H9 (cell line): ENCODE measurements at places on chromosomes 2 and 18.

- no peak for DNase-seq
These were observed 114.7 kb upstream of the STON1 start for GRCh38 chr2:48414980-48415835.

DNA sequence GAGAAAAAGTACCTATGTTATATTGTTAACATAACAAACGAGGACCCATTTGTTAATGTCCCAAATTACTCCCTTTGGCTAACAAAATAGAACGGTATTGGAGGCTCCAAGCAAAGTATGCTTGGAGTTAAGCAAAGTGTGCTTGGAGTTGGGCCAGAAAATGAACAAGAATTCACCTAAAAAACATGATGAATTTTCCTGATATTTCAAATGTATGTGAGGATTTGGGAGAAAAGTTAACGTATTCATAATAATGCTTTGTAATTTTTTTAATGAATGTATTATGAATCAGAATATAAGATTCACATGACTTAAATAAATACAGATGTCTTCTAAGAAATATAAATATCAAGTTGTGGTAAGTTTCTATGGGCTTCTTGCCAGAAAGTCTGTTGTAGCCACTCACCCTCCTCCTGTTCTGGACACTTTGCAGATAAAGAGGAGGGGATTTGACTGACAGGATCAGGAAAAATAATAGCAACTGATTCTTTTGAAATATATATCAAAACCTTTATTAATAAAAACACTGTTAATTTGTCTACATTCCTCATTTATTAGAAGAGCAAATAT lies 423.7 kb upstream of the MMADHC start:
- no peak for DNase-seq

DNA sequence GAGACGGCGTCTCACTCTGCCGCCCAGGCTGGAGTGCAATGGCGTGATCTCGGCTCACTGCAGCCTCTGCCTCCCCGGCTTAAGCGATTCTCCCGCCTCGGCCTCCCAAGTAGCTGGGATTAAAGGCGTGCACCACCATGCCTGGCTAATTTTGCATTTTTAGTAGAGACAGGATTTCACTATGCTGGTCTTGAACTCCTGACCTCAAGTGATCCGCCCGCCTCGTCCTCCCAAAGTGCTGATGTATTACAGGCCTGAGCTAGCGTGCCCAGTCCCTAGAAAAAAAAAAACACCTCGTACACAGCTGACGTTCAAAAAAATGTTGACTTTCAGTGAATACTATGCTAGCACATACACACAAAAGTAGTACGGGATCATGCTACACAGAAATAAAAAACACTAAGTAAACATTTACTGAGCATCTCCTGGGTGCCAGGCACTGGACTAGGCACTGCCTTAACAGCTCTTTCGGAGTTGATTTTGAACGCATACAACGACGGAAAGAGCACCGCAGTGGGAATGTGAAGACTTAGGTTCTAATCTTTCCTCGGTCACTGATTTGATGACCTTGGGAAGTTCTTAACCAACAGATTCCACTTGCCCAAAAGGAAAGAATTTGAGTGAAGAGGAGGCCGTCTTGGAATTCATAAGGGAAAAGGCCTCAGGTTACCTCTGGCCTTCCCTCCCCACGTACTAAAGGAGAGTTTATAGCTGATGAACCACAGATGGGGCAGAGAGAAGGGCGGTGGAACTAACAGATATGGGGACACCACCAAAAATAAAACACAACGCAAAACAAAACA lies 1.1 kb downstream of the DNAJC27 start:
- DNase-seq: no peak

- DNase-seq: no peak
These were observed 81.0 kb downstream of the CHN1 start for GRCh38 chr2:174924061-174924693.

- no peak for DNase-seq
These were observed 133.7 kb downstream of the GALNT3 start for GRCh38 chr2:165660361-165660760.

GRCh38 chr2:65799141-65799854 lies 366.9 kb upstream of the SPRED2 start:
- DNase-seq: no peak

GRCh38 chr2:64716569-64716968 lies 62.9 kb upstream of the SERTAD2 start:
- DNase-seq: no peak

GRCh38 chr2:60516383-60516811 lies 37.1 kb downstream of the BCL11A start:
- peak; percentile 16 for DNase-seq

GRCh38 chr18:72197591-72197990 lies 346.6 kb downstream of the CBLN2 start:
- DNase-seq: no peak

GRCh38 chr18:35890323-35890722 lies 82.2 kb upstream of the RMP24 start:
- no peak for DNase-seq

- no peak for DNase-seq
These were observed 24.8 kb upstream of the HDAC4 start for GRCh38 chr2:239425631-239426030.

DNA sequence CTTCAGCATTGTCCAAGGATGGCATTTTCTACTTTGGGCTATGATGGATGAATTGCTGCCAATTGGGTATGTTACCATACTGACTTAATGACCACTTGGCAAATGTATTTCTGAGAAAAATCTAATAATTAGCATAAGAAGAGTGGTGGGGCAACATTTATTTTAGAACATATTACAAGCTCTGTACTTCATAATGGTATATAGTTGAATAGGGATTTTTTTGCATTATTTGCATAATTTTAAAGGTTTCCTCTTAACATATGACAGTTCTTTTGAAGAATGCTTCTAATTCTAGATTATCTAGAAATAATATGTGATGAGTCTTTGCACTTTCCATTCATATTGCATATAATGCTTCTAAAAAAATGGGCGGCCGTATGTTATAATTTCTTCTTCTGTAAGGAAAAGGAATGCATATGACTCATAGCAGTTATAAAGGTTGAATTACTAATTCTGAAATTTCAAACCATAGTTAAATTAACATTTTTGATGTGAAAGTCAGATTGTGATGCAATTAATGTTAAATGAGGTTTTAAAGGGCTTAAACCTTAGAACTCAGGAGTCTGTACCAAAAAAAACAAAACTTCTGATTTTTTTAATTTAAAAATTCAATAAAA lies 1652.3 kb upstream of the SLC39A10 start:
- DNase-seq: no peak

- peak; percentile 57 for DNase-seq
These were observed 3.9 kb upstream of the TMEM163 start for GRCh38 chr2:134722728-134723127.

- no peak for DNase-seq
These were observed 90.6 kb downstream of the VRK2 start for GRCh38 chr2:58137221-58137620.

DNA sequence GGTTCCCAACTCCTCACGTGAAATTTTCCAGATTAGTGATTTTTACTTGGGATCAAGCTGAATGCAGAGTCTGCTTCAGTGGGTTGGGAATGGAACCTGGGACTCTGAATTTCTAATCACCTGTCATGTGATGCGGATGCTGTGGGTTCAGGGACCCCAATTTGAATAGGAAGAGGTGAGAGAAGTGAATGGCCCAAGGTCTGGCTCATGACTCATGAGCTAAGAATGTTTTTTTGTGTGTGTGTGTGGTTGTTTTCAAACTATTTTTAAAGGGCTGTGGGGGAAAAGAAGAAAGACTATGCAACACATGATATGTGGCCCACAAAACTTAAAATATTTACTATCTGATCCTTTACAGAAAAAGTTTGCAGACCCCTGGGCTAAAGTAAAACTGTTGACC lies 108.5 kb upstream of the CYRIA start:
- DNase-seq: no peak

- DNase-seq: no peak
These were observed 773 bp downstream of the MBP start for GRCh38 chr18:77131652-77132368.

DNA sequence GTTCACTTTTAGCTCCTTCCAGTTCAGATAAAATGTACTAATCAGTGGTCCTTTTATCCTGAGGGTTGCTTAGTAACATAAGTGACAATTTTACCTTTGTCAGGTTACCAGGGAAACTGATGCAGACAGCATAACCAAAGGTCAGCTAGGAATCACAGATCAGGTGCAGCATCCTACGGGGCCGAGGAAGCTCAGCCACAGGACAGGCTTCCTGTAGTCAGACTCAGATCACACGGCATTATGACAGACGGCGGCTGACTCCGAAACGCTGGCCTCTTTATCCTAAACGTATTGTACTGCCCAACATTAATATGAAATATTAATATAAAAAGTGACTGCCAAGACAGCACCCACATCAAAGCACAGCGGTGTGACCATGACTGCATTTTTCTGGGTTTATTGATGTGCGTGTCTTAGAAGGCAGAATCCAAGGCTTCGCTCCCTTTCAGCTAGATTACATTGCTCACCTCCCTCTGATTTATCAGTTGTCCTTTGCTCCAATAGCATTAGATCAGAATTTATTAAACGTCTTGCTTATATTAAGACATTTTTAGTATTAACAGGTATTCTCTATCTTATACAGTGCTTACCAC lies 444.5 kb downstream of the CMPK2 start:
- DNase-seq: no peak

DNA sequence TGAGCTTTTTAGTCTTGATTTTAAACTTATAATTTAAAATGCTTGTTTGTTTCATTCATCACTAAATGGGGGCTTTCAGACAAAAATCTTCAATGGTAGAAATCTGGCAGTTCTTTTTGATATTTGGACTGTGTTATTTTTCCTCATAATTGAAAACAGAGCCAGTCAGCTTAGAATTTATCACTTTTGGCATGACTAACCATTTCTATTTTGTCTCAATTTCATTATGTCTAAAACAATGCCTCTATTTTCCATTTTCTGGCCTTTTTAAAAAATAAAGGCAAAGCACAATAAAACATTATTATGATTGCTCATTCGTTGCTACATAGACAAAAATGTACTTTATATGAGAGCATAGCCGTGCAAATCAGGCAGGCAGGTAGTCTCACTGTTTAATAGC lies 434.5 kb downstream of the XIRP2 start:
- no peak for DNase-seq

DNA sequence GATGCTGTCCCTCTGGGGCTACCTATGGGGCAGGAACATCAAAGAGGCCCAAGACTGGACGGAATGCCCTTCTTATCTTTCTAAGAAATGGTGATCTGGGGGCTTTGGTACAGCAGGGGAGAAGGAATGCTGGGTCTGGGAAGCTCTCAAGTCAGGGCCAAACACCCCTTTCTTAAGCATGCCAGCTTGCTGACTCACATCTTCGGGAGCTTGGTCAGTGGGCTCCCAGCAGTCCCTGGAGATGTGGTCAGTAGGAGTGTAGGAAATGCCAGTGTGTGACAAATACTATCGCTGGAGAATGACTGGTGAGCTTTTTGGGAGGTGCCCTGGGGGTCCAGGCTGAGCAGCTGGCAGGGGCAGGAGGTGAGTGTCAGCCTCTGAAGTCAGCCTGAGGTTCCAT lies 105.0 kb upstream of the CDC42EP3 start:
- no peak for DNase-seq

DNA sequence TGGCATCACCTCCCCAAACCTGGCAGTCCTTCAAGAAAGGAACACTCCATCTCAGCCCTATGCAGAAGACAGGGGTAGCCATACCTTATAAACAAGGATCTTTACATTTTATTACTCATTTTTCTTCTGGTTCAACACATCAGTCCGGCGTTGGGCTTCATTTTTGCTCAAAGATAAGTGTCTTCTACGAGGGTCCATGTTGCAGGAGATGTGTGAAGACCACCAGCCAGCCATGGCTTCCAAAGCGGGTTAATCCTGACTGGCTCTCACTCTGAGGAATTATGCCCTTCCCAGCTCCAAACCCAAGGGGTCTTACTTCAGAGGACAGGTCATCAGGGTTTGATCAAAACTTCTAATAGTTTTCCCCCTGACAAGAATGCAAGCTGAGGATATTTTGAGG lies 23.9 kb upstream of the GNAL start:
- DNase-seq: no peak

DNA sequence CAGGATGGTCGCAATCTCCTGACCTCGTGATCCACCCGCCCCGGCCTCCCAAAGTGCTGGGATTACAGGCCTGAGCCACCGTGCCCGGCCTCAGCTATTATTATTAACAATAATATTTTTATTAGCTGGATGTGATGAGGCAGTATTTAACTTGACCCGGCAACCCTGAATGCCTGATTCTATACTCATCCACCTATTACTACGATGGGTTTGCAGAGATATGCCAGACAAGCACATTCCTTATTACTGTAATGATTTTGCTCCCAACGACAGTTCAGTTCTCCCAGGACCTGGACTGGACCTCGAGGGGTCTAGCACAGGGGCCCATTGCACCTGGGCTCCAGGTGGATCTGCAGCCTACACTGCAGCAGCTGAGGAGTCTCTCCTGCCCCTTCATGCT lies 32.6 kb downstream of the BMP10 start:
- no peak for DNase-seq

- DNase-seq: no peak
These were observed 1.4 kb downstream of the ELP2 start for GRCh38 chr18:36130883-36131653.

DNA sequence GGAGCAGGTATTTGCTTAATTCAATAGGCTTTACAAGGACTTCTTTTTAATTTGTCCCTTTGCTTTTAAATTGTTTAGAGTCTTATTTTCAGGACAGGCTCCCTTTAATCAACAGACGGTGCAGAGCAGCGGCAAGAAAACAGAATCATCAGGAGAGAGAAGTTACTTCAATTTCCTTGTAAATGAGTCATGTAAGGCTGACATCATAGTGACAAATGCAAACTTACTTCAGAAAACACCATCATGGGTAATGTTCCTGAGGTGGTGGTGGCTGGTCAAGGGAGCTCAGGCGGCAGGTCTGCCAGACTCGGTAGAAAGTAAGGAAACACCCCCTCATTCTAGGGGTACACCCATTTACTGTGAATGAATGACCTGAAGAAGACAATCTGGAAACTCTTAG lies 395.1 kb downstream of the FBXO15 start:
- no peak for DNase-seq

GRCh38 chr2:187319441-187320108 lies 128.5 kb downstream of the CALCRL start:
- DNase-seq: no peak

DNA sequence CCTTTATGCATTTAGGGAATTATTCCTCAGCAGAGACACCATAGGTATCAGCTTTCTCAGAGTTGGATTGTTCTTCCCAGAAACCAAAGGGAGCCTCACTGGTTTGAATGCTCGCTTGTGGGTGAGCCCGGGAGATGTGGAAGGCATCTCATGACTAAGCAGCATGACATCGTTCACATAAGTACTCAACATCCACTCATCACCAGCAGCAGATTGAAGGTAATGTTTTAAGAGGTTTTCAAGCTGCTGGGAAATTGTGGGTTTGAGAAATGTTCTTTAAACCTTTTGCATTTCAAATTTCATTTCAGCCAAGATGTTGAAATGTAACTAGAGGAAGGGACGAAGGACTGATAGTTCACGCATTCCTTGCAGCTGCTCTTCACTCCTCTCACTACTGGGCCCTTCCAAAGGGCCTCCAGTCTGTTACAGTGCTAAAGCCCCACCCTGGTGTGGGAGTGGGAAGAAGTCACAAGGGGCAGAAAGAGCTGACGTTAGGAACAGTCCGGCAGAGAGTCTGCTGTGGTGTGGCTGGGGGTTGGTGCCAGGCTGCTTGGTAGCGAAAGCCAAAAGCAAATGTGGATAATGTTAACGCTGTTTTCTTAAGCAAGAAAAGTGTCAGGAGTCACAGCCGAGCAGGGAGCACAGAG lies 324.5 kb upstream of the EPHA4 start:
- no peak for DNase-seq

GRCh38 chr2:169012812-169013627 lies 18.1 kb downstream of the ABCB11 start:
- DNase-seq: no peak

GRCh38 chr2:120526047-120526562 lies 180.2 kb downstream of the INHBB start:
- no peak for DNase-seq

GRCh38 chr2:195663007-195663406 lies 6.0 kb downstream of the SLC39A10 start:
- no peak for DNase-seq
